Stimulated activated CD4-positive, alpha-beta T cell treated with anti-CD3 and anti-CD28 coated beads, TNF-alpha, amount 100 ng/mL, for 1 hour (primary cell): ENCODE measurements at places on chromosomes 6 and 20.

DNA sequence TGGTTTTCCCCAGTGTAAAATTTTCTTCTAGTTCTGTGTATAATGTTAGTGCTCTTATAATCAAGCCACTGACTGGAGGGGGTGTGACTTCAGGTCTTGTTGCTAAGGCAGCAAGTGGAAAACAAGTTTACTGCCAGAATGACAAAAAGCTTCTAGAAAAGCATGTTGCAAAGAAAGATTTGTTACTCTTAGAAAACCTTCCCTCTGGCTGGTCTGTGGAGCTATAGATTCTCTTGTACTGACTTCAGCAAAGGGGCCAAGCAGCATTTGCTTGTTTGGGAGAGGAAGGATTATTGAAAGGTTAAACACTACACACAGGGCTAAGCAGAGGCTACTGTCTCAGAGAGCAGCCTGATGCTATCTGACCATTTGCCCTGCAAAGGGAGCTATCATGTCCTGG is 288.8 kb downstream of the BTBD9 start:
- no peak for DNase-seq

DNA sequence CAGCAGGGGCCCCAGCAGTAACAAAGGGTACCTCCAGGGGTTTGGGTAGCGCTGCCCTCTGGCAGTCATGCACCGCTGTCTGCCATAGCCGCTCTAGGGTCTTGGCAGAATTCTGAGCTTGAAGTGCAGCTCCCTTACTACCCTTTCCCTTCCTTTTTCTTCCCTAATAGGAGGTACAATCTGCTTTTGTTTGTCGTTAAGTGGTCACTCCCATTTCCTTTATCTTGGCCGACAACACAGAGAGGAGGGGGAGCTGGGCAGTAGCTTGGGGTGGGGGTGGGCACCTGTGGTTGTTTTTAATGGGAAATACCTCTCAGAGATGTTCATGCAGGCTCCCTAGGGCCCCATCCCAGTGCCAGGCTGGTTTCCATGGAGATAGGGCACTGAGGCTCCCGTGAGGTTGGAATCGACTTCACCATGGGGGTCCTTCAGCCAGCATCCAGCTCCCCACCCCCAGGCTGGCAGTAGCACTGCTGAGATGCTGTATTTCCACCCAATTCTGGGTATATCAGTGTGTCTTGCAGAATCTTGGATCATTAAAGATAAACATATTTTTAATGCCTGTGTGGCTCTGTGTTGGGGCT is 18.6 kb downstream of the CCDC167 start:
- DNase-seq = no peak

DNA sequence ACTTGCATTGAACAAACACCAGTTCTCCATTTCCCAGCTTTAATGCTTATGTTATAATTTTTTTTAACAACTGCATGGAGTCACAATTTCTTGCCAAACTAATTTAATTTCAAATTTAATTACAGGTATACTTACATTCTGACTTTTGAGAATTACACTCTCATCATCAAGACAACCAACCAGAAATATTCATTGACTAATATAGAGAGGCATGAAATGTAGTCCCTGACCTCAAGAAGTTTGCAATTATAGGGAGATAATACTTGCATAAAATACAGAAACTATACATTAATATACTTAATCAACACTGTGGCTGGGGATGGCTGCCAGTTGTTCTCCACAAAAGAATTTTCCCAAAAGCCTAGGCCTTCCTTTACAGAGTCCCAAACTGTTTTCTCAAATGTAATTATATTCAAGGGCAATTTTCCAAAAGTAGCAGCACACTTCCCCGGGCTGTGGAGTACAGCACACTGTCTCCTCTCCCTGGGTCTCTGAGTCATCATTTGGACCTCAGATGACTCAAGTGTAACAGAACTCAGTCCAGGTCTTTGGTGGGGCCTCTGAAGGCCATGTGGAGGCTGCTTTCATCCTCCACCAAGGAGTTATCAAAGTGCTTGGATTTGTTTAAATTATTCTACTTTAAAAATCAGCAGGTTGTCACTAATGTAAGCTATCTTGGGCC is 114.1 kb downstream of the KIF16B start:
- no peak for DNase-seq

DNA sequence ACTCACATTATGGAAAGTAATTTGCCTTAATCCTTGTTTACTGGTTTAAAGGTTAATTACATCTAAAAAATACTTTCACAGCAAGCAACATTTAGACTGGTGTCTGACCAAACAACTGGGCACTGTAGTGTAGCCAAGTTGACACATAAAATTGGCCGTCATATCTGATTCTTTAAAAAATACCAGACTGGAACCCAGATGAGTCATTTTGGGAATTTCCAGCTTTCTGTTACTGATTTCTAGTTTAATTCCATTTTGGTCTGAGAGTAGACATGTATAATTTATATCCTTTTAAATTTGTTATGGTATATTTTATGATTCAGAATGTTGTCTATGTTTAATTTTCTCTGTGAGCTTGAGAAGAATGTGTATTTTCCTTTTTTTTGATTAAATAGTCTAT is 44.1 kb downstream of the SCP2D1 start:
- no peak for DNase-seq

DNA sequence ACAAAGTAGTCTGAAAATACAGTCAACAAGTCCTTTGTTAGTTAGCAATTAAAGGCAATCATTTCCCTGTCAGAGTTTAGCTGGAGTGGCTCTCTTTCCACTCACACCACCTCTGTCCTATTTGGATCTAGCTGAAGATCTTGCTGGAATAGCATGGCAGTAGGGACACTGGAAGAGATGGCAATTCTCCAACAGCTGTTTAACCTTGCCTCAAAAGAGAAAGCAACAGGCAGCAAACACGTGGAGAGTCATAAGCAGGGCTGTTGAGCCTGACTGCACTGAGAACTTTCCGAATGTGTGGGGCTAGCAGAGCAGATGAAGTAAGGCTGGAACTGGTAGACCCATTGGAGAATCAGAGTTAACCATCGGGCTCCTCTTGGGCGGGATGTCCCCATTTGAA is 38.0 kb upstream of the PRSS35 start:
- DNase-seq = no peak

DNA sequence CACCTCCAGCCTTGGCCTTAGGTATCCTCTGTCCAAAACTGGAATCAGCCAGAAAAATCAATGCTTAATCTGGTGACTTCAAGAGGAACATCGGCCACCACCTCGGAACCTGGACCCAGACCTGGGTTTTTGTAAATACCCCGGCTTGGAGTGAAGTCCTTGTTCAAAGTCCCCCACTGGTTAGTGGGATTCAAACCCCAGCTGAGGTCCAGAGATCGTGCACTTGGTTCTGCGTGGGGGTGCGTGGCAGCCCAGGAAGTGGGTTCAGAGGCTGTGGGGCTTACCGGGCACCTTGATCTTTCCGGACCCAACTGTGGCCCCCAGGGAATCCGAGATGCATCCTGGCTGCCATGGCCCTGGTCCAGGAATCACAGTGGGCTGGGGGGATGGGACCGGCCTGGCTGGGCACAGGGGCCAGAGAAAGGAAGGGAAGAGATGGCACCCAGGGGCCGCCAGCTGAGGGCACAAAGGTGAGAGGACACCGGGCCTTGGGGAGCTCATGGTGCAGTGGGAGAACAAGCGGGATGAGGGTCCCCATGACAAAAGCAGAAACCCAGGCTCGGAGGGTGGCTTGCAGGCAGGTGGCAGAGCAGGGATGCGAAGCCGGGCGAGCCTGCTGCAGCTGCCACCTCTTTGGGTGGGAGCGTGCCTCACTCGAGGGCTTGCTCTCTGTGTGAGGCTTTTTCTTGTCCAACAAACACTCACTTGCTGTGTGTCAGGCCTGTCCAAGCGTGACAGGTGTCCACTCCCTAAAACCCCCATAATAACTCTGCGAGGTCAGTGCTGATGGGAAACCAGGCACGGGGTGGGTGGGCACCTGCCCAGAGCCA is 27.7 kb downstream of the ZBP1 start:
- DNase-seq = no peak

DNA sequence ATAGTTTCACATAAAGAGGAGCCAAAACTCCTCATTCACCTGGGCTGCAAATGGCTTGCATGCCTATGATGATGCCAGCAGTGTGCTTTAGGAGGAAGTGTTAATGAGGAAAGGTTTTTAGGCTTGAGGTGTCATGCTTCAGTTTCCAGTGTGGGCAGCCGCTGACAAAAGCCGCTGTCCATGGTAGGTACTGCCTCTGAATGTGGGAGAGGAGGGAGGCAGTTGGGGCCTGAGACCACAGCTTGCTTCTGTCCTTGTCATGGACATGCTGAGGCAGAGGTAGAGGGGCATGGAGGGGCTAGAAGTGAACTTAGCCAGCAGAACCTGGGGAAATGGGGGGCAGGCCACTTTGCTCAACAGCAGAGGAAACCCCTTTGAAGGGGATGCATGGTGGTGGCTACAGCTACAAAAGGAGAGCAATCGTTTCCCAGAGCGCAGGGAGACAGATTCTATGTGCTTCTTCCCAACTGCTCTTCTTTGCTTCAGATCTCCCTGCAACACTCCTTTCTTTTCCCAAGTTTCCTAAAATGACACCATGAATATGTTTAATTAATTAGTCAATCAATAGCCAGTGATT is 372.1 kb upstream of the CNR1 start:
- DNase-seq = no peak

DNA sequence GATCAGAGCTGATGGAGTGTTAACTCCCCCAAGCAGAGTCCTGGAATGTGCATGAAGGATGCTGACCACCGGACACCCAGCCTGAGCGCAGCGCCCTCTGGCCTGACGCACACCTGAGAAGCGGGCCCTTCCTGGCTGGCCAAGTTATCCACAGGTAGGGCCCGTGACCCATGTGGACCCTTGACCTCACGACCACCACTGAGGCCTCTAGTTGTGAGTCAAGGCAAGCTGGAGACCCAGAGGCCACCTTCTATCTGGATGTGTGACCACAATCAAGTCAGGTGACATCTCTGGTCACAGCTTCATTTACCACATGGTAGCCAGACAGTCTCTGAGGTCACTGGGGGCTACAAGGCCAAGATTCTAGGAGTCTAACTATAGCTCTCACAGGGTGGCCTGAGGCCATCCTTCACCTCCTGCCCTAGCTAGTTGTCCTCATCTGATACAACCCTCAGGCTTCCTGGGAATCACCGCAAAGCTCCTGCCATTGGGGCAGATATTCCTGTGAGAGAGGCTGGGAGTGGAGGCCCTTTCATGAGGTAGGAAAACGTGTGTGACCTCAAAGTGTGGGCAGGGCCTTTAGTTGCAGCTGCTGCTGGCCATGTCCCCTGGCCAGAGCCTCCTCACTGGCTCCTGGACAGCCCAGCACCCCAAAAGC is 53.1 kb downstream of the DSTN start:
- no peak for DNase-seq

- no peak for DNase-seq
Measured at GRCh38 chr6:154229786-154230185, 126.8 kb downstream of the IPCEF1 start.

GRCh38 chr20:36614781-36615557 is 9.4 kb downstream of the RAB5IF start:
- no peak for DNase-seq

GRCh38 chr6:131755597-131755996 is 44.8 kb upstream of the CTAGE9 start:
- DNase-seq = no peak

GRCh38 chr20:55974491-55975202 is 30.7 kb downstream of the CBLN4 start:
- DNase-seq = no peak

DNA sequence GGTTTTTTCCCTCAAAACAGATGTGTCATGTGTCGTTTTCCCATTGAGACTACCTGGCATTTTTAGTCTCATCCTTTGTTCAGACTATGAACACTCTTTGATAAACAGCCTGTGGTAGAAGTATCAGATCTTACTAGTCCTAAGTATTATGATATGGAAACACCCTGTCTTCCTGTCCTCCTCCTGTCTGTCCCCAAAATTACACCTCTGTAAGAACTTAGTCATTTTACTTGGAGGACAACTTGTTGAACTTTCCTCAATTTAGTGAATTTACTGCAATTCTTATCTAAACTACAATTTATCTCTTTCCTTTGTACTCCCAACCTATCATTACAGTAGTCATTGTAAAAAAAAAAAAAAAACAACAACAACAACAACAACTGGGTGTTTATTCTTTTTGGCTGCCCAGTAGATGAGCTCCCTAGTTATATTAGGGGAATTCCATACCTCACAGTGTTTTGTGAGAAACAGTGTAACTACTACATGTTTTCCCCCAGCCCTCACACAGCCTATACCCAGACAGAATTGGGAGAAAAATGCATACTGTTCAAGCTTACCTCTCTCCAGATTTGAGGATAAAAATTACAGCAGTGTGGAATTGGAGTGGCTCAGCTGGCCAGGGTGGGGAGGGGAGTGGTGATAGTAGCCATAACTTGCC is 18.5 kb upstream of the ERVFRD-1 start:
- no peak for DNase-seq

DNA sequence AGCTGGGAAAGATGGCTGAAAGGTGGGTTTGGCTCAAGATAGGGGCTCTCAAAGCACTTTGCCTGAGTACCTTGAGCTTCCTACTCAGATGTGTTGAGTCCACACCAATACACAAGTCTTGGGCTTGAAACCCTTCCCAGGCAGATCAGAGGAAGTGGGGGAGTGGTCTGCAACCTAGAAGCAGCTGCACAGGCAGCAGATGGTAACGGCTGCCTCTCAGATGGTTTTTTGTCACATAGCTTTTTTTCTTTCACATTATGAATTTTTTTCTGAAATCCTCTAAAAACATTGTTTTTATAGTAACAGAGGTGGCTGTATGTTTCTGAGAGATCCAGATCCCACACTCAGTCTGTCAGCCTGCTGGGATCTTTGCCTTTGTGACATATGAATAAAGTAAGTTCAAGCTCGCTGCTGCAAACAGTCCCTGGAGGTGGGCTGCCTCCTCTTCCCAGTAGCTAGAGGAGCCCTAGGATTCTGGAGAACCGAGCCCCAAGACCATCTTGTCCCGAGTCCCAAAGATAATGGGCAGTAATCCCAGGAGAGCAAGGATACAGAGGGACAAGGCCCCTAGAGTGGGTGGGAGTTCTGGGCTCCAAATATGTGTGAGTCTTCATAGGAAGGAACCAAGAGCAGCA is 97.1 kb upstream of the TOP1 start:
- no peak for DNase-seq

GRCh38 chr6:117546674-117547073 is 55.6 kb downstream of the GOPC start:
- DNase-seq = no peak

DNA sequence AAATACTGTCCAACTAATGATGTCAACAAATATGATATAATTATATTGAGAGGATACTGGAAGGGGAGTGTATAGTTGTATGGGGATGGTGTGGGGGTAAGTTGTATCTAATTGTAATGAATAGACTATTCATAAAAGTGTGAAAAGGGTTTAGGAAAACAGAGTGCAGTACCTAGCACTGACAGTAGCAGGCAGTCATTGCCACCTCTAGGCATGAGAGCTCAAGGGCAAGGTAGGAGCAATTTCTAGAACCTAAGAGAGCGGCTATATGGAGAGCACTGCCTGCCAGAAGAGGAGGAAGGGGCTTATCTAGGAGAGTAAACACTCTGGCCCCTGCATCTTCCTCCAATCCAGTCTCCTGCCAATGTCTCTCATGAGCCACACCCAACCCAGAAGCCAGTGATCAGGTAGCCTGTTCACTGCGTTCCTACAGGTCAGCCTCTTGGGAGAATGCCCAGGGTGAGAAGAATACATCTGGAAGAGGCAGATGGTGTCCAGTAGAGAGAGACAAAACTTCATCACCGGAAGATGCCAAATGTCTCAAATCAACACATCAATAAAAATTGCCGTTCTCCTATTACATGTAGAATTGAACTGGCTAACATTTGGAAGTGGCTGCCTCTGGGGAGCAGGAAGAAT is 200.0 kb downstream of the LY86 start:
- no peak for DNase-seq
